ENCODE measurements at places on chromosomes 6 and 20. TPM values are rescaled to one million over a fixed set of nuclear protein-coding genes. Genes with fewer than 3 reads are reported as not detected.

- no peak for DNase-seq
These were observed 48.8 kb upstream of the KIF25 start for GRCh38 chr6:167948716-167949115.

GRCh38 chr20:998231-998830 lies 3.8 kb downstream of the RSPO4 start:
- no peak for DNase-seq

DNA sequence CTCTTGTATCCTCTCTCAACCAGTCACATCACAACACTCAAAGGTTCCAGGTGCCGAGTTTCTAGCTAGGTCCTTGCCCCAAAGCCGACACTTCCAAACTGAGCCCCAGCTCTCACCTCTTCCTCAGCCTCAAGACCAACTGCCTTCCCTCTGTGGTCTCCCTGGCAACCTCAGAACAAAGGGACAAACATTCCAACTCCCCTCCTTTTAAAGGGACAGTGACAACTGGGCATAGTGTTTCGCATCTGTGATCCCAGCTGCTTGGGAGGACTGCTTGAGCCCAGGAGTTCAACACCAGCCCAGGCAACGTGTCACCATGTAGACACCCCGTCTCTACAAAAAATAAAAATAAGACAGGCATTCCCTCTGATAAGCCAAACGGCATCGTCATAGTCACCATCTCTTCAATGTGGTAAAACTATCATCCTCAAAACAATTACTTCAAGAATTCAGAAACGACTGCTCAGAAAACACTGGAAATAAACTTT lies 11.3 kb downstream of the DIDO1 start:
- no peak for DNase-seq

DNA sequence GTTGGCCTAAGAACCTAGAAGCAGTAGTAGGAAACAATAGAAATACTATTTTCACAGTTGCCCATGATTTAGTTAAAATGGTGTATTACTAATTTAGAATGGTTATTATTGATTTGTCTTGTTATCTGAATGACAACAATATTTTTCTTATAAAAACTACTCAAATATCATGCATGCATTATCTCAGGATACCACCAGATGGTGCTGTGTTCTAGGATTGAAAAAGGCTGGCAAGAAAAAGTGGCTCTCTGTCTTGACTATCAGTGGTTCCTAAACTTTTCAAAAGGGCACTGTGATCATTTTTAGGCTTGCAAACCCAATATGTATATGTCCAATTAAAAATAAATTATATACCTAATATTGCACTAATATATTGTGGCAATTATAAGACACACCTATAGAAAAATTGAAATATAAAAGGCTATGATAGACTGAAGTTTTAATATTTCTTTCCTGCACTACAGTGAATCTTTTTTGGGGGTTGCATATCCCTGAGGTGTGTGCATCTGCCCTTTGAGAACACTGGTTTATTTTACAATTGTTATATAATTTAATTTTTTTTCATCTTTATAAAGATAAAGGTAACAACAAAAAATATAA lies 131.7 kb upstream of the MLIP start:
- DNase-seq = no peak

- no peak for DNase-seq
These were observed 162.0 kb upstream of the SOX4 start for GRCh38 chr6:21431526-21431925.

DNA sequence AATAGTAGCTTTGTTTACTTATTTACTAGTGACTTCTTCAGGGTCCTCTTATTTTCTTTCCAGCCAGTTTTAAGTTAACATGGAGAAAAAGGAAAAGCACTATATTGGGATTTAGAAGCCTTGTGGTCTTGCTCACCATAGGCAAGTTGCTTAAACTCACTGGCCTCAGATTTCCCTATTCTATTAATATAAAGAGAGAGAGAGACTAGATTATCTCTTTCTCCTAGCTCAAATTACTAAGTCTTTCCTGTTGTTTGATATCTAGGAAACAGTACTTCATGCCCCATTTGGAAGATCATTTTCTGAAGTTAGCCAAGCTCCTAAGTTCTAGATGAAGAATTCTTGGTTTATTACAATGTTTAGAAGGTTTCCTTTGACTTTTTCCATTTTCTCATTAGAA lies 32.5 kb downstream of the CTNNBL1 start:
- DNase-seq = no peak

- no peak for DNase-seq
These were observed 176.4 kb downstream of the ARID1B start for GRCh38 chr6:156953479-156954146.

GRCh38 chr6:104320896-104321295 lies 538.8 kb downstream of the HACE1 start:
- DNase-seq = no peak

DNA sequence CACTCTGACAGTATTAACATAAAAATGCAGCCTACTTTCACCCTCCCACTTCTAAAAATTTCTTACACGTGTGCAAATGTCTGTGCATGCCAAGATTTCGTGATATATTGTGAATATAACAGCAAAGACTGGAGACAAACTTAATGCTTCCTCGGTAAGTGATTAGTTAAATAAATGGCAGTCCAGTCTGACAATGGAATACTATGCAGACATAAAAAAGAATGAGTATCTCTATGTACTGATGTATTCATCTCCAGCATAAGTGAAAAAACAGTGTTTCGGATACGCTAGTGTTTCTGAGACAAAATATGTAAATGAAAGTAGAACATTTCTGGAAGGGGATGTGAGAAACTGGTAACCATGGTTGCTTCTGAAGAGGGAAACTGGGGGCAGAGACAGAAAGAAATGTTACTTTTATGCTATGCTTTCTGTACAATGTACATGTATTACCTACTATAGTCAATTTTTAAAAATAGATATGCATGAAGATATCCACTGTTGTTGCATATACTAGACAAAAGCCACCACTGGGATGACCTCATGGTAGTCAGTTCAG lies 7.0 kb downstream of the SLC22A23 start:
- DNase-seq = no peak

DNA sequence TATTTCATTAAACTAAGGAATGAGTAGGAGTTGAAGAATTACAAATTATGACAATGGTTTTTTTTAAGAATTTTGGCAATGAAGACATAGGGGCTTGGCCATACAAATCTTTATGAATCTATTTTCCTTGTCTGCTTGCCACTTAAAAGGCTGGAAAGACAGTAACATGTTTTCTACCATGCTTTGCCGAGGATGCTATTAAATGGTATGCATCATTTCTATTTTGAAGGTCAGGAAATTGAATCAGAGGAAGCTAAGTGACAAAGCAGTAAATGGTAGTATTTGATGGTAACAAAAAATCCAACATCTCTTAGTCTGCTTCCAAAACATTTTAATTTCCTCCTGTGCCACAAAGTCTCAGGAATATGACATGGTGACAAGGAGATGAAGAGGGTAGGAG lies 287.2 kb downstream of the RFPL4B start:
- no peak for DNase-seq

DNA sequence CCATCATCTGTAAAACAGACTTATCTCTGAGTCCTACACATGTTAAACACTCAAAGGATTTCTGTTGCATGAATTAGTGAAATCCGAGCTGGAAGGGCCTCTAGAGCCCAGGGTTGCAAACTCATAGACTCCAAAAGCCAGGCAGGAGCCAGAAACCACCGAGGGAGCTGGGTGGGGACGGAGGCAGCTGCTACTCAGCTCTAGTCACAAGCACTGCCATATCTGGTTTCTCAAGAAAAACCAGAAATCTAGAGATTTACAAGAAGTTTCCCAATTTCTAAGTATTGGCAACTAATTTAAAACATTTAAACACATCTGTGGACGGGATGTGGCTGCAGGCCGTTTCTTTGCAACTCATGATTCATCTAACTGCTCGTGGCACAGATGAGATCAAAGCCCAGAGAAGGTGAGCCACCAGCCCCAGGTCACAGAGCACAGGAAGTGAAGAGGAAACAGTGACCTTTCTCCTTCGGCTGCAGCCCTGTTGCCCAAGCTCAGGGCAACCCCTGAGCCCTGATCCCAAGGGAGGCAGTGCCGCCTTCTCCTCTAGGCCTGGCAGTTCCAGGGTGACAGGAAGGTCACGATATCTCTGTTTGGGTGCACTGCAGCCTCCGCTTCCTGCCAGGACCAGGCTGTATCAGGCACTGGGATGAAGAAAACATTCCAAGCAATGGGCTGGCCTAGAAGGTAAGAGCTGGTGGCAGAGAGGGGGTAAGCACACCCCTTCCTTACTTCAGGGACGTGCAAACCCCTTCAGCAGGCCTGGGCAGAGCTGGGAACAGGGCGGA lies 26.4 kb upstream of the PTGIS start:
- no peak for DNase-seq

DNA sequence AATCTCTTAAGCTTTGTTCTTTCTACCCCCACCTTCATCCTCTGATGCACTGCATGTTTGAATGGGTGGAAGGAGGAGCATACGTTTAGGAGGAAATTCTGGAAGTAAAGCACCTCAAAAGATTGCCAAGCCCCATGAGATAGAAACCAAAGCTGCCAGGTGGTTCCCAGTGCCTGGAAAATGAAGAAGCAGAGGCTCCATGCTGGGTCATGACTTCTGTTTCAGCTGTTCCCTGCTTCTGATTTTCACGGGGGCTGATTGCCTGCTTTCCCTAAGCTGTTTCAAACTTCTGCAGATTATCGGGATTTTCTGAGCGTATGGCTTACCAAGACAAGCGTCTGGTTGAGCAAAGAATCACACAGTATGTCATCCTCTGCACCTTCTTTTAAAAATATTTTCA lies 87.5 kb upstream of the SYNDIG1 start:
- no peak for DNase-seq

DNA sequence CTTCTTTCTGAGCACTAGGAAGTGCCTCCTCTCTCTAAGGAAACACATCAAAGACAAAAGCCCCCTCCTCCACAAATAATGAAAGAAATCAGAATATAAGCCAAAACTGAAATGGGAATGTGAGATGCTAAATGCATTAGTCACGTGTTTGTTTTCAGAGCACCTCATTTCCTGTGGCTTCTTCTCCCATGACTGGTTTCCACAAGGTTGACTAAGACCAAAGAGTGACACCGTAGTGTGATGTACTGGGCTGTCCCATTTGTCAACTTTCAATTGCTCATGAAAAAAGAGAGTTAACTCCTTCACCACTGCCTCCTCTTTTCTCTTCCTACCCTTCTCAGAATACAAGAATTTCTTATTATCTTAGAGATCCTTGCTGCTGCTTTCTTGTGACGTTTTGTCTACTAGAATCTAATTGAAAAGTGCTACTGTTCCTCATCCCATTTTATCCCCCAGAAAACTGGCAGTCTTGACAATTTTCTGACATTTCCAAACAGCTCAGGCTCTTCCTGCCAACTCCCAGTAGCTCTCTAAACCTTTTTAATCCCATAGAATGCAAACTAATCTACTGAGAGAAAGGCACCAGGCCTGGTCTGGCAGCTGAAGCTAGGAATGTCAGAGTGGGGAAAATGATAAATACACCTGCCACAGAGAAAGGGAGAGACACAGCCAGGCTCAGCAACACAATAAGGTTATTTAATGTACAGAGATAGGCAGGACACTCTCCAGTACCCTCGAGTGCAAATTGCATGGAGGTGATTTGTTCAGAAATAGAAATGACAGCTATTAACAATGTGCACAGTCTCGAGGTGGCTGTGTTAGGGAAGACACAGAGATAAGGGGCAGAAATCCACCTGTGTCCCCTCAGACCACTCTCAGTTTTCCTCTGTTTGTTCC lies 671.7 kb upstream of the NRSN1 start:
- DNase-seq = no peak

DNA sequence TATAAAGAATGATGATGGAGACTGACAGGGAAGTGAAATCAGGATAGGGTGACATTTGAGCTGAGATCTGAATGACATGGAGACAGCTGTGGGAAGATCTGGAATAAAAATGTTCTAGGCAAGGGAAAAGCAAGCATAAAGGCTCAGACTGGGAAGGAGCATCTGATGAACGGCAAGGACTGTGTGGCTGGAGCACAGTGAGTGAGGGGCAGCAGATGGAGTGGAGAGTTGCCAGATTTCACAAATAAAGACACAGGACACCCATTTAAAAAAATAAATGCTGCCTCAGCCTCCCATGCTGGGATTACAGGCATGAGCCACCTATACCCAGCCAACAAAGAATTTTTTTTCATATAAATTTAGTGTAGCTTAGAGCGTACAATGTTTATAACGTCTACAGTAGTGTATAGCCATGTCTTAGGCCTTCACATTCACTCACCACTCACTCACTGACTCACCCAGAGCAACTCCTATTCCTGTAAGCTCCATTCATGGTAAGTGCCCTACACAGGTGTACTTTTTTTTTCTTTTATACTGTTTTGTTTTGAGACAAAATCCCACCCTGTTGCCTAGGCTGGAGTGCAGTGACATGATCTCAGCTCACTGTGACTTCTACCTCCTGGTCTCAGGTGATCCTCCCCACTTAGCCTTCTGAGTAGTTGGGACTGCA lies 2.4 kb upstream of the ZBTB24 start:
- DNase-seq = no peak

GRCh38 chr6:140601021-140601808 lies 1226.8 kb upstream of the CITED2 start:
- DNase-seq = no peak

DNA sequence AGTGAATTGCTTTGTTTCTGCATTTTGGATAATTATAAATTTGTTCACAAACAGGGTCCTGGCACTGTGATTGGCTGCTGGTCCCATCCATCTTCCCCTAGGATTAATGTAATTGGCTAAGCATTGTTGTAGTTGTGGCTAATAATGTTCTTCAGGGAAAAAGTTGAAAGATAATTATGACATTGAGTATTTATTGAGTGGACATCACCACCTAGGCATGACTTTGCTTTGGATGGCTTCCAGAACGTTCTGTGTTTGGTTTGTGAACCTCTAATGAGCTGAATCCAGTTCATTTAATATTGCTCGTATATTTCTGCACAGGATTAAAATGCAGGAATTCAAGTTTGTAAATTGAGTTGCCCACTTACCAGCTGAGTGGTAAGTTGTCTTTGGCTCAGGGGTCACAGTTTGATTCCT lies 55.1 kb downstream of the ARID1B start:
- DNase-seq = no peak

DNA sequence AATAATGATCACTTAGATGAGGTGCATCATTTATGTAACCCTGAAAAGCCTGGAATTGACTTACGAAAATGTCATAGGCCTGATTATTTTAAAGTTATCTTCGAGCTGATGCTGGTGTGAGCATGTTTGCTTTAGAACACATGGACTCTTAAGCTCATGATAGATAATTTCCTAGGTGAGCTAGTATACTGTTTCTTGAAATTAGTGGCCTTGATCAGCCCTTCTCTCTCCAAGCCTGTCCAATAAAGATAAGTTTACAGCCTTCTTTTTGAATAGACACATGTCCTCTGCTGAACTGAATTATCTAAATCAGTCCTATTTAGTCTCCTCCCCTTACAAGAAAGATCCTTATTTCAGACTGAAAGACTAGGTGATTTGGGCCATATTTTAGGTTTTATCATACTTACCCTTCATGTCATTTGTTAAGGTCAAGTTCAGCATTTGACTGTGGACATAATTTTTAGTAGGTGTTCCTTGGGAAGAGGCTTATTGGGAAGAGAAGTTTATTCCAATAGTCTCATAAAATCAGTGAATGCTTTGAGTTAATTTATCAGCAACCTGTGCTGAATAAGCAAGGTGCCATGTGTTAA lies 15.3 kb downstream of the FOXO3 start:
- no peak for DNase-seq

Gene C6orf118
- not detected for total RNA-seq

Gene FAM162B
- 0.75 TPM for total RNA-seq

Gene PRR18
- total RNA-seq = not detected

Gene MAS1
- not detected for total RNA-seq

Gene C6orf136
- 101 TPM for total RNA-seq
